ENCODE measurements at places on chromosomes 7 and 10.

DNA sequence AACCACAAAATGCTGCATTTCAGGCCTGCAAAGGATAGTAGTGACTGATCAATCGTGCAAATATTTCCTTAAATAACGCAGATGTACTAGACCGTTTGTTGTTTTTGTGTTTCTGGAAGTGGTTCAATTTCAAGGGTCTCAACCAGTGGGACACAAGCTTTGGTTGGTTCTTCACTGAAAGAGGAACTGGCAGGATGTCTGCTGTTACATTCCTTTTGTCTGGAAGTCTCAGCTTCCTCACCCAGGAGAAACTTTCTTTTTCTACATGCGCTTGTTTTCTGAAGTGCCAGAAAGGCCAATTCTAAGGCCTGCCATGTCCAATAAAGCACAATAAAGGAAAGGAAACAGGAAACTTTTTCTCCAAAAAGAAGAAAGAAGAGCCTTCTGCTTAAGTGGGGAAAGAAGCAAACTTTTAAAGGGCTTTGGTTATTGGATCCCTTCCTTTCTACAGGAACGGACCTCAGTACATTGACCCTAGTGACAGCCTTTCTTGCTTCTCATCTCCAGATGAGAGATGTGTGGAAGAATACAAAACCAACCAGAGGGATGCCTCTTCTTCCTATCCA, 4.1 kb downstream of the DKK1 start:
- no peak for DNase-seq

- no peak for DNase-seq
Observed at GRCh38 chr7:65946904-65947303, 35.1 kb downstream of the GUSB start.

- no peak for DNase-seq
Observed at GRCh38 chr7:95478272-95479037, 7.3 kb upstream of the ASB4 start.

DNA sequence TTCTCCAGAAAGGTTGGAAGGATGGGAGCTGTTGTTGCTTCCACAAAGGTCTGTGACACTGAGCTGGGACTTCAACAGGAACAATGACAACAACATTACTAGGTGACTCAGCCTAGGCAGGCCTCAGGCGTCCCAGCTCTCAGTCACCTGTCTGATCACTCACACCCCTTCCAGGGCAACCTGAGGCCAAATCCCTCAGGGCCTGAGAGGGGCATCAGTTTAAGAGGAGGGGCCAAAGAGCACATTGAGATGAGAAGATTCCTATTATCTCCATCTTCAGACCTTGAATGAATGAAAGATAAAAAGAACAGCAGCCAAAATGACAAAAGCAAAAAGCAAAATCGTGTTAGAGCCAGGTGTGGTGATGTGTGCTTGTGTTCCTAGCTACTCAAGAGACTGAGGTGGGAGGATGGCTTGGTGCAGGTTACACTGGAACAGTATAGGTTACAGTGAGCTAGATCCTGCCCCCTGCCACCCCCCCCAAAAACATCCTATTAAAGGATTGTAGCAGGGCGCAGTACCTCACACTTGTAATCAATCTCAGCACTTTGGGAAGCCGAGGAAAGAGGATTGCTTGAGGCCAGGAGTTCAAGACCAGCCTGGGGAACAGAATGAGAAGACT, at the start of gene ATG9B:
TSS of gene ATG9B (minus strand) at position 60 of the 622 bp plus-strand sequence. CDS start 71 bp downstream, outside the sequence.
- no peak for DNase-seq

GRCh38 chr10:61159253-61159652, 215.3 kb upstream of the RHOBTB1 start:
- no peak for DNase-seq

DNA sequence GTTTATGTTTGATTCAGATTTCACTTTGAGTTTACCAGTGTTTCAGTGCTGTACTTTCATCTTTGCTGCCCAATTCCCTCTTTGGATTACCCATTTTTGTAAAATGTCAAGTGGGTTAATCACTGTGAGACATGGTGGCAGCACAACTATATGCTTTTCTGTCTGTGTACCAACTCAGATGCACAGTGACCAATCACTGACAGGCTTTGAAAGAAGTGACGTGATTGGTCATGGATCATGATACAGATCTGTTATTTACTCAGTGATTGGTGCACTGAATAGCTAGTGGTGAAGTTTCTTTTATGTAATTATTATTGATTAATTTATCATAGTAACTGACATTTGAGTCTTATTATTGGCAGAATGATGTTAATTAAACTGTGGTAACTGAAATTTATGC, 126.9 kb downstream of the SDK1 start:
- DNase-seq, result no peak

- DNase-seq, result no peak
Observed at GRCh38 chr7:108613147-108613948, 43.7 kb downstream of the DNAJB9 start.

DNA sequence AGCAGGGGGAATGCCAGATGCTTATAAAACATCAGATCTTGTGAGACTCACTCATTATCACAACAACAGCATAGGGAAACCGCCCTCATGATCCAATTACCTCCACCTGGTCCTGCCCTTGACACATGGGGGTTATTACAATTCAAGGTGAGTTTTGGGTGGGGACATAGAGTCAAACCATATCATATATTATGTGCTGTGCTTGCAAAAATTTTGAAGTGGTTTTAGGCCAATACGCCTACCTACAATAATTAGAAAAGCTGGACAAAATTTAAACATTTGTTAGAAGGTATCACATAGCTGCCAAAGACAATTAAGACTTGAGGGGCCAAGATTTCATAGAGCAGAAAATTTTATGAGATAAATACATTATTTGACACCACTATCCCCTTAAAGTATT, 29.5 kb downstream of the NPSR1 start:
- no peak for DNase-seq

GRCh38 chr7:101952355-101953247, 135.2 kb downstream of the CUX1 start:
- no peak for DNase-seq

DNA sequence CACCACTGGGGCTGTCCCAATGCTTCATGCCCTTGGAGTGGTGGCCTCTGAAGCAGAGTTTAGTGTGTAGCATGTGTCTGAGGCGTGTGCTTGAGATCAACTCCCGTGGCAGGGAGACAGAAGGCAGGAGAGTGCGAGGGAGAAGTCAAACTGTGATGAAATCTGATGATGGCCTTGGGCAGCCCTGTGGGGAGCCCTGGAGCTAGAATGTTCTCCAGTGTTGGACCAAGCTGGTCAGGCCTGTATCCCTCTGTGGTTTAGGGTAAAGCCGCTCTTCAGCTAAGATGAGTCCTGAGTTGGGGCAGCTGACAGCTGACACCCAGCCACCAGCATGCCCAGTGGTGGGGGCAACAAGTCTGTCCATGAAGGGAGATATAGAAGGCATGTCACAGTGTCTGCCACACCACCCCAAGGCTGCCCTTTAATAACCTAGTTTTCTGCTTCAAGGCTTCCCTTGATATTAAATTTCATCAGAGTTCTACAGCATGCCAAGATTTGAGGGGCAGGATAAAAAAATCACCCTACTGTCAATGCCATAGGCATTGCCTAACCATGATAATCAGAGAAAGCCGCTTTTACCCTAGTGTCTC, 170.5 kb upstream of the SVIL start:
- no peak for DNase-seq

DNA sequence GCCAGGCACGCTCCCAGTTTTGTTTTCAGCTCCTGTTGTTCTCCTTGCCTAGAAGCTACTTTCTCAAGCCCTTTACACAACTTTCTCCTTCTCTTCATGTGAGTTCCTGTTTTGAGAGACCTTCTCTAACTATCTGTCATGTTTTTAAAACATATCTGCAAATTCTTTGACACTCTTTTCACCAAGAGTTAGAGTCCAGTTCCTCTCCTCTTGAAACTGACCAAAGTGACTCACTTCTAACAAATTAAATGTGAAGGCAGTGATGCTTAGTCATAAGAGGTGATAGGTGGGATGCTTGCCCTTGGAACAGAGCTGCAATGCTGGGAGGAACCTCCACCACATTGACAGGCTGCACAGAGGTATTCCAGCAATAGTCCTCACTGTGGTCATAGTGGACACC, 25.3 kb downstream of the ZSCAN25 start:
- no peak for DNase-seq

Measured in stimulated activated CD4-positive, alpha-beta T cell treated with anti-CD3 and anti-CD28 coated beads, TNF-alpha, amount 100 ng/mL, for 1 hour (primary cell).